ENCODE measurements at places on chromosomes 5 and 9.
A peak's percentile ranks its signal among the peaks of the same experiment; 100 is the strongest.

DNA sequence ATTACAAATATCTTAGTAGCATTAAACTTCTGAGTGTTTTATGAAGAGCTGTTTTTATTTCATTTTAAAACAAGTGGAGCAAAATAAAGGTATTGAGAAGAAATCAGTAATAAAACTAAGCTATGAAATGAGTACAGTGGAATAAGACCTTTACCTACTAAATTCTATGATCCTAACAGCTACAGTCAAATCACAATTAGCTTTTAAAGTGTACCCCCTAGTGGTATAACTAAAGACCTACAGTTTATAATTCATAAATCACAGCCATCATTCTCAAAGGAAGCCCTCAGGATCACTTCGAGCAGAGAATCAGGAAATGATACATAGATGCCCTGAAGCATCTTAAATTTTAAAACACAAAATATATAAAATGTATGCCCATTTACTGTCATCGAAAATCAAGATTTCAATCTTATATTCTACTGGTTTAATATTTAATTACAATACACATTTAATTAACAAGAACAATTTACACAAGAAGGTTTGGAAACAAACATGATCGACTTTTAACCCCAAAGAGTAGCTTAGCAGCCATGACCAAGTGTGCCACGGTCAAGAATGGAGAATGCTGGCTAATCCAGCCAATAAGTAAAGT lies 12.3 kb downstream of the CCNH start:
- peak; percentile 57 for DNase-seq

- DNase-seq, result peak; percentile 41
Measured at GRCh38 chr5:88661806-88662207, 221.2 kb downstream of the MEF2C start.

- peak; percentile 16 for DNase-seq
Measured at GRCh38 chr9:110316261-110317075, 21.2 kb downstream of the TXNDC8 start.

DNA sequence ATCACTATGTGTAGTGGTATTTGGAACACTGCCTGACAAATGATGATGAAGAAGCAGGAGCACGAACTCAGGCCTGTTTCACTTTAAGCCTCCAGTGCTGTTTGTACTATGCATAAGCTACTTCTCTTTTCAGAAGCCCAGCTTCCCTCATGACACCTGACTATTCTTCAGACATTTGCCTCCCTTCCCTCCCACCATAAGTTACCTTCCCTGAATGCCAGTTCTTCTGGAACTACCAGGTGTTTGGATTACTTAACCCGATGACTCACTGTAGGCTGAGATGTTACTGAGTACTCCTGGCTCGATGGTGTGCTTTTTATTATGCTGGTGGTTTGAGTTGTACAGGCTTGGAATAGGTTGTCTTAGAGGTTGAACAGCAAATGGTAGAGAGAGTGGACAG lies 180.0 kb downstream of the SPATA31D1 start:
- DNase-seq, result no peak

DNA sequence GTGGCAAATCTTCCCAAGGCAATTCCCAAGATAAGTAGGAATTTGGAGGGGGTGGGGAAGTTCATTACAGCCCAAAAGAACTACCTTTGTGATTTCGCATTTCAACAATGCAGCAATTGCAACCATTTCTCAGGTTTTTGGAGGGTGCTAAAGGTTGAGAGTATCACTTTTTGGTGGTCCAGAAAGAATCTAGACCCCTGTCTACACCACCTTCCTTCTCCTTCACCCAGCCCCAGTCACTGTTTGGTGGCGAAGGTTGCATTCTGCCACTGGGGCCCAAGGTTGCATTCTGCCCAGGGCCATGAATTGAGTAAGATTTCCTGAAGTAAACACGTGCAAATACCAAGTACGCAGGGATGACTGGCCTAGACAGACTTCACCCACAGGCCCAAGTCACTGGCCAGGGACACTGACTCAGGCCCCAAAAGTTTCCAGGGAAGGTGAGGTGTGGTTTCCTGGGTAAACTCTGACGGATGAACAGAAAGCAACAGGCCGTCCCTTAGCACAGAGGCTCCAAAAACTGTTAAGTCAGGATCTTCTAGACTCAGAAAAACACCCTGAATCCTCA lies 5.7 kb downstream of the PDE6A start:
- DNase-seq, result peak; percentile 88

DNA sequence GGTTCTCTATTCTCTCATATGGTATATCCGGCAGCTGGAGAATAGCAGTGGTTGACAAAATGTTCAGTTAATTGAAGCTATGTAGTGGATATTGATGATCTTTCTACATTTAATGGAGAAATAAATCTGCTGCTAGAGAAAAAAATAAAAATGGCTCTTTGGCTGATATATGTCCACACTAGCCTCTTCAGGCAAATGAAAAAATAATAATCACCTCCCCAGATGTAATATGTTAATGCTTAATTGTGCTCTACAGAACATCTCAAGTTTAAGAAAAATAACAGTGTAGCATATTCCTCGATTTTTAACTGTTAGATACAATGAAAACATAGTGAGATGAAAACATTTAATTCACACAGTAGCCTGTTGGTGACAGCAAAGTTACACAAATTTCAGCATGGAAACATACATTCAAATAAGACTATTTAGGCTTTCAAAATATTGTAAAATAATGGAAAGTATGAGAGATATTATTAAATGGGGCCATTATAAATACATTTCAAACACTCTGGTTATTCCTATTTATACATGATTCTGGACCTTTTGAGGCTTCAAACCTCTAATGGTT lies 543.0 kb downstream of the MAT2B start:
- peak; percentile 3 for DNase-seq

DNA sequence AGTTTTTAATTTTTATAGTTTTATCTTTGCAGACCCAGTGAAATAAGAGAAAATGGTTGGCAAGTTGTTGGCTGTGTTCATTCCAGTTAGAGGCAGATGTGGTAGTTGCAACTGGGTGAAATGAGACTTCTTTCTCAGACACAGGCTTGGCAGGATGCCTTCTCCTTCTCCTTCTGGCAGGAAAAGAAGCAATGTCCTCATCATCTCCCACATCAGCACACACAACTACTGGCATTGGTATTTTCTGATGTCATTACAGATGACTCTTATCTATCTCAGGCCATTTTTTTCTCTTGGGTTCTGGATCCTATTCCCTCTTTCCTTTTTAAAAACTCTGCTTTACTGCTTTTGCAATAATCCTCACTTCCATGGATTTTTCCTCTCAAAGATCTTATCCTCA lies 103.3 kb upstream of the EDIL3 start:
- DNase-seq, result no peak

GRCh38 chr5:72921886-72922285 lies 34.0 kb upstream of the FCHO2 start:
- no peak for DNase-seq

DNA sequence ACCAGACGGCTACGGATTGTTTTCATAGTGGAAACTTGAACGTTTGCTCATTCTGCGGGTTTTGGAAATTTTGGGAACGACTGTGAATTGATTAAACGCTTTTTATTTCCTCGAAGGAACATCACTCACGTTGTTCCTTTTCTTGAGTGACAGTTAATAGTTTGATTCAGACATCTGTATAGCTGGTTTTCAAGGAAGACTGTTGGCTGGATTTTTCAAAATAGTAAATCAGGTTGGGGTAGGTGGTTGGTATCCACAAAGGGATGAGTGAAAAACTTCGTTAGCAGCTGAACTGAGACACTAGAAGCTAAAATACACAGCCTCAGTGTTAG lies 1.1 kb downstream of the TGFBR1 start:
- no peak for DNase-seq

GRCh38 chr5:110002652-110003051 lies 312.9 kb downstream of the MAN2A1 start:
- DNase-seq, result no peak

DNA sequence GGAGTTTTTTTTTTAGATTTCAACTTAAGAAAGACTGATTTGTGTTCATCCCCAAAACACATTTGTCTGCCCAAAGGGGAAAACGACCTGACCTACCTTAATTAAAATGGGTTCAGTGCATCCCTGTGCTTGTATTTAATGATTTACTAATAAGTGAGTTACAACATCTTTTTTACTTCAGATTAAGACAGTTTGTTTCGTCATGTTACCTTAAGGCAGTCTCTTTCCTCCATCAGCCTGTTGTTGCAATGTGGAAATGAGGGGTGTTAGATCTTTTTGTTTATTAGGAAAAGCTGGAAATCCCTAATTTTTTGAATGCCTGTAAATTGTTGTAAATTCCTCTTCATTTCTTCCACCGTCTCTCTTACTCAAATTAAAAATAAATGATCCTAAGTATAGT lies 177.5 kb downstream of the GDNF start:
- no peak for DNase-seq

DNA sequence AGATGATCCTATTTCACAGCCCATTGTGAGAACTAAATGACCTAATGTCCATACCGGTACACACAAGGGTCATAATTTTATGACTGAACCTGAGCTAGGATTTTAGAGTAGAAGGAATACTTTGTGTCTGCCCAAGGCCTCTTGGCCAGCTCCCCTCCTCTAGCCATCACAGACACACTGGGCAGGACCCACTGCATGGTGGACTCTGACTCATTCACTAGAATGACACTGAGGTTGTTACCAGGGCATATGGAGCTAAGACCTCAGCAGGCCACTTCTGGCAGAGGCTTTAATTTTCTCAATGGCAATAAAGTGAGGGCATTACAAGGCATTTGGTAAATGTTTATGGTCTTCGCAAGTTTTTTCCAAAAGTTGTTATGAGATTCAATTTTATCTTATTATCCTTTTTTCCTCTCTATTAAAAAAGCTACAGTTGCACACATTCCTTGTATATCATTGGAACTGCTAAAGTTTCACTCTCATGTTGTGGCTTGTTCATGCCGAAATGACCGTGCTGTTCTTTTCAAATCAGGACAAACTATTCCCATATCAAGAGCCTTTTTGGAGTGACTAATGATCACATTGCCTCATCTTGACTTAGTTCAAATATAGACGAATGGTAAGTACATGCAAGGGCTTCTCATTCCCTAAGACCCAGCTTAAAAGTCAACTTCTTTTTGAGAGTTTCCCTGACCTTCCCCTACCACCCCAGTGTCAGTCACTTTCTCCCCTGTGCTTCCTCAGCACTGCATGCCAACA lies 595.7 kb downstream of the ACTL7B start:
- DNase-seq, result no peak

GRCh38 chr5:179927824-179928223 lies 20.1 kb upstream of the TBC1D9B start:
- DNase-seq, result no peak

DNA sequence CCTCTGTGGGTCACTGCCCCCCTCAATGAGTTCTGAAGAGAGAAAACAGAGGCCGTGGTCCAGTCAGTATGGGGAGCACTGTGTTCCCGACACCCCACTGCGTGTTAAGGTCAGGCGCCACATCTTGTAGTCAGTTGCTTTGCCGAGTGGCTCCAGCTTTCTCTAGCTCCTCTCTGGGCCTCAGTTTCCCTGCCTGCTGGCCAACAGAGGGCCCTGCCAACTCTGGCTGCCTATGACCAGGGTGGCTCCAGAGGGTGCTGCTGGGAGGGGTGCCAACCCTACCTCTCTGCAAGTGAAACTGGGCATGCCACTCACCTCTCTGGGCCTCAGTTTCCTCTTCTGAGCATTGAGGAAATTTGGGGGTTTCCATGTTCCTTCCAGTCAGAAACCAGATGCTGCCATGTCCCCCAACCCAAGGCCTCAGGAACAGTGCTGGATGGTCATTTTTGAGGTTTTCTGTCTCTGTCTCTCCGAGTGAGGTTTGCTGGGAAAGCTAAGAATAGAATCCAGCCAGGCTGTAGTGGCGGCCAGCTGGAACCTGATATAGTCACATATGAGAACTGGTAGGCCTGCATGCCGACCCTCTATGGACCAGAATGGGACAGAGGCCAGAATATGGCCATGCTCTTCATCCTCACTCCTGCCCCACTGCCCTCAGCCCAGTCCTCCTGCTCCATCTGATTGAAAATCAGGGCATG lies 132.1 kb downstream of the PHF2 start:
- no peak for DNase-seq

GRCh38 chr5:107376546-107377276 lies 294.0 kb downstream of the EFNA5 start:
- DNase-seq, result no peak

GRCh38 chr9:116212986-116213692 lies 59.5 kb downstream of the PAPPA start:
- DNase-seq, result no peak

GRCh38 chr5:112208699-112209615 lies 210.1 kb downstream of the EPB41L4A start:
- DNase-seq, result peak; percentile 16

DNA sequence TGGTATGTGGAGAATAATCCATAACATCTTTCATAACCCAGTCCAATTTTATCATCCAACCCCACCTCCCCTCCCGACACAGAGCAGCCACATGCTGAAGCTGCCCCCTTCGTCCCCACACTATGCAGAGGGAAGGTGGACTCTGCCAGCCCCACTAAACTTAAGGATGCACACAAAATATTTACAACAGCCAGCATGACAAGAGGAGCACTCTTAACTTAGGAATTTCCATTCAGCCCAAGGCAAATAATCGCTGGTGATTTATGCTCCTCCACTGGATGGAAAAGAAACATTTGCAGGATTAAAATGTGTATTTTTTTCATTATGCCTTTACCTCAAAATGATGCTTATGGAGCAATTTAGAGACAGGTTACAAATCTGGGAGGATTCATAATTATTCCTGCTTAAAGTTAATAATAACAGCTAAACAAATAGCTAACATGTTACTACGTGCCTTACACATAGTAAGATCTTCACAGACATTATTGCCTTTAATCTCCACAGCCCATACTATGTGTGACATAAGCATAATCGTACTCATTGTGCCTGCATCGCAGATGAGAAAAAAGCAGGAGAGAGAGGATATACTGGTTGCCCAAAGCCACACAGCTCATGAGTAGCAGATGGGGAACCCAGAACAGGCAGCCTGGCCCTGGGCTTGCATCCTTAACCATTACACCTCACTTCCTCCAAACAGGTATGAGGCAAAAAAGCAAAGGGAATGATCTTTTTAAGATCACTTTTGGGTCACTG lies 92.6 kb downstream of the GLIS3 start:
- DNase-seq, result no peak

- no peak for DNase-seq
Measured at GRCh38 chr5:106311230-106311915, 1359.4 kb downstream of the EFNA5 start.

DNA sequence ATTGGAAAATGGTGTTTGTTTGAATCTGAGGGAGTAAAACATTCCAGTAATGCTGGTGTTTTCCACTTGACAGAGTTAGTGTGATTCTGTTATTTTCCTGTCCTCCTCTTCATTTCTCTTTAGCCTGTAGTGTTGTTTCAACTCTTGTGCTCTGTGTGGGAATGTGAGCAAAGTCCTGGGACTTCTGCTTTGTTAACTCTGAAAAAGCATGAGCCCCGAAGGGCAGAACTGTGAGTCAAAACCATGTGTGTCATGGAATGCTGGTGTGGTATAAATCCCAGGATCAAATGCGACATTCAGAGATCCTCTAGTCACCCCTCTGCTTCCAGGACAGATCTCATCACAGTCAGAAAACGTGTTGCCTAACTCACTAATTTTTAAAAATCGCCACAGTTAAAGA lies 8.9 kb downstream of the F2R start:
- no peak for DNase-seq

GRCh38 chr9:69627281-69627680 lies 44.9 kb downstream of the APBA1 start:
- DNase-seq, result no peak

Data from NB4 (cell line).